Diencephalon (tissue), 1 donor: ENCODE measurements at places on chromosomes 13 and 19. TPM values are rescaled to one million over a fixed set of nuclear protein-coding genes. Genes with fewer than 3 reads are reported as not detected.

Gene IFNL1
- total RNA-seq, result not detected

Gene GPI
- total RNA-seq, result 176 TPM

Gene PTGER1
- 0.69 TPM for total RNA-seq

Gene ZFR2
- 12.0 TPM for total RNA-seq

Gene ZNF221
- 20.3 TPM for total RNA-seq

Gene FGF22
- 0.69 TPM for total RNA-seq

Gene ELSPBP1
- total RNA-seq, result not detected

Gene CERS1
- 48.9 TPM for total RNA-seq

Gene GPC6
- total RNA-seq, result 19.8 TPM

Gene CRX
- total RNA-seq, result not detected

Gene TPP2
- total RNA-seq, result 47.5 TPM

Gene CBY2
- not detected for total RNA-seq

Gene C5AR2
- total RNA-seq, result 0.46 TPM

Gene SLC1A6
- 56.7 TPM for total RNA-seq

Gene PALM
- total RNA-seq, result 101 TPM

Gene KLK14
- not detected for total RNA-seq

Gene RNF113B
- total RNA-seq, result not detected

Gene PRKCG
- 5.8 TPM for total RNA-seq

Gene ZNF726
- total RNA-seq, result 15.0 TPM

Gene HCST
- total RNA-seq, result 0.92 TPM

Gene KIRREL2
- 1.8 TPM for total RNA-seq

Gene FAAP24
- total RNA-seq, result 1.4 TPM

Gene SERPINE3
- total RNA-seq, result 0.23 TPM

Gene SLITRK1
- 31.8 TPM for total RNA-seq

Gene MAG
- 1.2 TPM for total RNA-seq

Gene CRB3
- total RNA-seq, result 1.6 TPM

Gene SHD
- total RNA-seq, result 10.1 TPM

Gene ADPRHL1
- total RNA-seq, result 1.4 TPM

Gene KIR3DL2
- not detected for total RNA-seq

Gene SOX1
- 14.1 TPM for total RNA-seq

Gene FGF21
- not detected for total RNA-seq

Gene SIGLEC5
- total RNA-seq, result 0.23 TPM

Gene SKA3
- total RNA-seq, result 18.0 TPM

Gene TEX29
- not detected for total RNA-seq

Gene LGALS4
- 0.69 TPM for total RNA-seq

Gene PSG4
- total RNA-seq, result not detected

Gene PDX1
- not detected for total RNA-seq

Gene BEST2
- total RNA-seq, result not detected

Gene DMKN
- total RNA-seq, result 15.5 TPM

Gene FCGBP
- total RNA-seq, result 3.0 TPM

Gene C19orf81
- not detected for total RNA-seq

Gene MYO1F
- total RNA-seq, result 4.8 TPM

Gene AMER2
- 99.9 TPM for total RNA-seq

Gene SLC25A41
- 0.69 TPM for total RNA-seq

Gene ADGRE2
- under 0.01 TPM for total RNA-seq

Gene ARRDC2
- 1.6 TPM for total RNA-seq
